ENCODE measurements at places on chromosomes 1 and 21.

GRCh38 chr1:116371752-116372151, 1.3 kb upstream of the ATP1A1 start:
- DNase-seq: no peak
- peak overlapping the region; percentile 81 for H3K4me3 ChIP-seq
- H3K36me3 ChIP-seq: peaks cover 5% of the 10 kb centered on the region
- peaks cover 7% of the 10 kb centered on the region for H3K27me3 ChIP-seq
- H3K27ac ChIP-seq: no peak overlapping the region
- peaks cover 28% of the 10 kb centered on the region for H3K4me1 ChIP-seq

- H3K27me3 ChIP-seq: no peaks in the 10 kb centered on the region
- peaks cover under 1% of the 10 kb centered on the region for H3K4me1 ChIP-seq
- no peak overlapping the region for H3K4me3 ChIP-seq
- no peaks in the 10 kb centered on the region for H3K36me3 ChIP-seq
- DNase-seq: no peak
- H3K27ac ChIP-seq: no peak overlapping the region
Measured at GRCh38 chr1:200520735-200521134, 99.8 kb downstream of the KIF14 start.

GRCh38 chr1:97042551-97042950, 321.0 kb downstream of the PTBP2 start:
- DNase-seq: no peak
- no peaks in the 10 kb centered on the region for H3K36me3 ChIP-seq
- no peak overlapping the region for H3K4me3 ChIP-seq
- no peak overlapping the region for H3K27ac ChIP-seq
- no peaks in the 10 kb centered on the region for H3K4me1 ChIP-seq

DNA sequence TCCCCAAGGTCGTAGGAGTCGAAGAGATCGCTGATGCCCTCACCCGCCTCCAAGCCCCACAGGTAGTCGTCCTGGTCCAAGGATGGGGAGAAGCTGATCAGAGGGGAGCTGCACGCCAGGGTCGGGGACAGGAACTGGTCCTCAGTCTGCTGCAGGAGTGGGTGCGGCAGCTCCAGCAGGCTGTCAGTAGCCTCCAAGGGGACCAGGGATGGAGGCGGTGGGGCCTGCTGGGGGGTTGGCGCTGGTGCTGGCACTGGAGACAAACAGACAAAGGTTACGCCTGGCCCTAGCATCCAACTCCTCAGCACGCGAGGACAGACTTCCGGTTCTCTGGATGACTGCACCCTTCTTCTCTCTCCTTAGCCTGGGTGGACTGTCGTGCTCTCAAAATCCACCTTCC, 21.1 kb downstream of the E2F2 start:
- no peak overlapping the region for H3K4me3 ChIP-seq
- H3K36me3 ChIP-seq: peaks cover 2% of the 10 kb centered on the region
- peaks cover 2% of the 10 kb centered on the region for H3K4me1 ChIP-seq
- H3K27me3 ChIP-seq: no peaks in the 10 kb centered on the region

- H3K4me3 ChIP-seq: no peak overlapping the region
- peaks cover 5% of the 10 kb centered on the region for H3K27me3 ChIP-seq
- no peak overlapping the region for H3K27ac ChIP-seq
Measured at GRCh38 chr1:62175568-62176179, 19.0 kb upstream of the L1TD1 start.

- no peak overlapping the region for H3K4me3 ChIP-seq
- H3K4me1 ChIP-seq: peaks cover 6% of the 10 kb centered on the region
- no peak for DNase-seq
- peak overlapping the region; percentile 15 for H3K27ac ChIP-seq
- no peaks in the 10 kb centered on the region for H3K27me3 ChIP-seq
- H3K36me3 ChIP-seq: peaks cover 77% of the 10 kb centered on the region
Measured at GRCh38 chr1:207579436-207579799, 65.5 kb upstream of the CR1L start.

DNA sequence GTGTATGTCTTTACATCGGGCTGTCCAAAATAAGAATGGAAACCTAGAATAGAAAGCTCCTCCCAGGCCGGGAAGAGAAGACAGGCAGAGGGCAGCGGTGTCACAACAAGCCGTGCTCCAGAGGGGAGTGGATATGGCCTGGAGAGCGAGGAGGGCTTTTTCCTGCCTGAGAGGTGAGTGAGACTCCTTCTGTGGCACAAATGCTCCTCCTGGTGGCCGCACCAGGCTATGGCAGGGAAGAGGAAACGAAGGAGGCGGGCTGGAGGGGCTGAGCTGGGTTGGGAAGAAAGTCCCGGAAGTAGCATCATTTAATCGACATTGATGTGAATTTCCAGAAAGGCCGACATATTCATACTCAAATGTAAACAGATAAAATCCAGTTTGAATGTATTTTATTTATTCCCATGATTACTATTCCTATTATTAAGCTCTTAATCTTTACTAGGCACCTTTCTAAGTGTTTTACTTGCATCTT, 54.7 kb downstream of the MEF2D start:
- peaks cover 58% of the 10 kb centered on the region for H3K27me3 ChIP-seq
- H3K4me3 ChIP-seq: no peak overlapping the region
- peaks cover 6% of the 10 kb centered on the region for H3K4me1 ChIP-seq
- peak; percentile 72 for DNase-seq
- no peak overlapping the region for H3K27ac ChIP-seq

- peaks cover 58% of the 10 kb centered on the region for H3K36me3 ChIP-seq
- H3K4me1 ChIP-seq: no peaks in the 10 kb centered on the region
- no peak overlapping the region for H3K27ac ChIP-seq
- H3K27me3 ChIP-seq: no peaks in the 10 kb centered on the region
- no peak overlapping the region for H3K4me3 ChIP-seq
- DNase-seq: no peak
Measured at GRCh38 chr1:100237091-100237490, 12.5 kb downstream of the DBT start.

DNA sequence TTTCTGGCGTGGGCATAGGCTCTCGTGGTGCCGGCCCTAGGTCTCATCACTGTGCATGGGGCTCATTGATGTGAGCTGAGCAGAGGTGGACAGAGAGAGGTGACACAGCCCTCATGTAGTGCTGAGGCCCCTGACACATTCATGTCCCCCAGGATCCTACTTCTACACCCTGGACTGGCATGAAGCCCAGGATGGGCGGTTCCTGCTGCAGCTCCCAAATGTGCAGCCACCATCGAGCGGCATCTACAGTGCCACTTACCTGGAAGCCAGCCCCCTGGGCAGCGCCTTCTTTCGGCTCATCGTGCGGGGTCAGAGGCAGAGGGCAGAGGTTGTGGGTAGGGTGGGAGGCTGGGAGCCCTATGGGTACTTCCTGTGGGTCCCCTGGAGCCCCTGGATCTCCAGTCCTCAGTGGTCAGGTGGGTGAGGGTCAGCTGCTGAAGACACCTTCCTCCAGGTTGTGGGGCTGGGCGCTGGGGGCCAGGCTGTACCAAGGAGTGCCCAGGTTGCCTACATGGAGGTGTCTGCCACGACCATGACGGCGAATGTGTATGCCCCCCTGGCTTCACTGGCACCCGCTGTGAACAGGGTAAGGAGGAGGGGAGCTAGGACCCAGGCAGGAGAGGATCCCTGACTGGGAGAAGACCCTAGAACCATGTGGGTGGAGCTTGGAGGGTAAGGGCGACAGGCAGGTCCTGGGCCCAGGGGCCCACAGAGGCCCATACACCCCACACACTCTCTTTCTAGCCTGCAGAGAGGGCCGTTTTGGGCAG, 6.1 kb downstream of the TIE1 start:
- no peak overlapping the region for H3K27ac ChIP-seq
- H3K4me1 ChIP-seq: no peaks in the 10 kb centered on the region
- peaks cover 7% of the 10 kb centered on the region for H3K27me3 ChIP-seq
- DNase-seq: no peak
- H3K4me3 ChIP-seq: no peak overlapping the region

- H3K36me3 ChIP-seq: peaks cover 2% of the 10 kb centered on the region
- peak; percentile 63 for DNase-seq
- H3K4me3 ChIP-seq: peak within 1 kb of the TSS; percentile 97
- H3K27me3 ChIP-seq: no peaks in the 10 kb centered on the region
Measured at GRCh38 chr1:27671964-27672749, at the start of gene IFI6. IFI6 (minus strand) TSS chr1:27672192; CDS start chr1:27669314, 2,878 bp downstream.

DNA sequence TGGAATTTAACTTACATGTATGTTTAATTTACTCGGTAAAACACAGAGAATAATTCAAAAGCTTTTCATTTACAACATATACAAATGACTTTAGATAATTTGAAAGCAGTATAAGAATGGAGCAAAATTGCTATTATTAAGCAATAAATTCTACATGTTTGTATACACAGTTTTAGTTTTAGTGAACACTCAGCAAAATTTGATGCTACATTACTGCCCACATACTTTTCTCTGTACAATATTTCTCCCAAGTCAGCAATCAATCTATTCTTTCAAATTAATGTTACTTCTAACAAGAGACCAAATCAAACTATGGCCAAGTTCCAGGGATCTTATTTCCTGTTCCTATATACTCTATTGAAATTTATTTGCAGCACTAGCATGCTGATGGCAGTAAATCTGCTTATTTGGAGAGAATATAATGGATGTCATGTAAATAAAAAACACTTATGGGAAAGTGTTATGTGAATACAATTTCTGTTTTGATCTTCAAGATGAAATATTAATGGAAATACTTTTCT, 82.6 kb upstream of the BRINP3 start:
- no peak overlapping the region for H3K4me3 ChIP-seq
- no peaks in the 10 kb centered on the region for H3K36me3 ChIP-seq
- no peak for DNase-seq
- H3K27ac ChIP-seq: no peak overlapping the region

DNA sequence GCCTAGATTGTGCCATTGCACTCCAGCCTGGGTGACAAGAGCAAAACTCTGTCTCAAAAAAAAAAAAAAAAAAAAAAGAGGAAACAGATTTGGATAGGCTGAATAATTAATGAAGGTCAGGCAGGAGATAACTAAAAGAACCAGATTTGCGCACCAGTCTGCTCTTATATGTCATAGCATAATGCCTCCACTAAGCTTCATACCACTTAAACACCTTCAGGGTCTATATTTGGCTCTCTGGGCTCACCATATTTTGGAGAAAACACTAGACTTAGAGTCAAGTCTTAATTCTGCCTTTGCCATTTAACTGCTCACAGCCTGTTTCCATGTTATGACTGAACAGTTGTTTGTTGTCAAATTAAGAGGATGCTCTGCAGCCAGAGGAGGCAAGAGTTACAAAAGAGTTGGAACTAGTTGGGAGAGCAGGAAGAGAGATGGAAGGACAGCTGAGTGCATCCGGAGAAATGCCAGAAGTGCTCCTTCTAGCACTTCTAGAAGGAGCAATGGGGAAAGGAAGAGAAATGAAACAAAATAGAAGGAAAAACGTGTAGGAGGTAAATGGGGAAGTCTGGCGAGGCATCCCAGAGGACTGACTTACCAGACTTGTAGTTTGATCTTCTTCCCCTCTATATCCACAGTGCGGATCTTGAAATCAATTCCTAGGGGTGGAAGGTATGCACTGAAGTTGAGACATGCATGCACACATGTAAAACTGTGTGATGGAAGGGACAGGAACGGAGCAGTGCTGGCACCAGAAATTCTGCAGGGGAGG, 1.8 kb downstream of the RAB13 start:
- no peak for DNase-seq
- H3K27ac ChIP-seq: peak overlapping the region; percentile 13
- H3K4me1 ChIP-seq: peaks cover 32% of the 10 kb centered on the region

GRCh38 chr1:15180189-15180588, 26.6 kb downstream of the TMEM51 start:
- H3K4me1 ChIP-seq: no peaks in the 10 kb centered on the region
- H3K36me3 ChIP-seq: no peaks in the 10 kb centered on the region

DNA sequence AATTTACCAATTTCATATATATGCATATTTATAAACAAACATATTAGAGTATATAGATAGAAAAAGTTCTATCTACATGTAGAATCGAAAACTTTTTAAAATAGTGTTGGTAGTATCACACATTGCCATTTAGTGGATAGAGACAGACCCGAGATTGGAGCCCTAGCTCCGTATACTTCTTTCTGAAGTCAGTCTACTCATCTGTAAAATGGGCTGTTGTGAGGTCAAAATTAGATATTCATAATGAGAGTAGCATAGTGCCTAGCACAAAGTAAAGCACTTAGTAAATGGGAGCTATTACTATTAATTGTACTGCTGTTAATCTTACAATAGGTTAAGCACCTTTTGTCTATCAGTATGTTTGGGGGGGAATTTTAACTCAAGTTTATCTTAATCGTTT, 4.2 kb upstream of the RSPH1 start:
- peaks cover 31% of the 10 kb centered on the region for H3K4me1 ChIP-seq
- no peak for DNase-seq
- H3K27me3 ChIP-seq: no peaks in the 10 kb centered on the region
- no peak overlapping the region for H3K4me3 ChIP-seq
- no peak overlapping the region for H3K27ac ChIP-seq
- no peaks in the 10 kb centered on the region for H3K36me3 ChIP-seq

- peaks cover 22% of the 10 kb centered on the region for H3K36me3 ChIP-seq
- peaks cover 56% of the 10 kb centered on the region for H3K4me1 ChIP-seq
- peak overlapping the region; percentile 96 for H3K4me3 ChIP-seq
- no peaks in the 10 kb centered on the region for H3K27me3 ChIP-seq
- peak overlapping the region; percentile 93 for H3K27ac ChIP-seq
Measured at GRCh38 chr1:6785728-6786505, 663 bp downstream of the CAMTA1 start.

Measured in activated B cell treated with CpG ODN at 0.5 μM for 24 hours (primary cell).